Activated naive CD4-positive, alpha-beta T cell treated with anti-CD3 and anti-CD28 coated beads for 36 hours (primary cell): ENCODE measurements at places on chromosomes 13 and 19. TPM values are rescaled to one million over a fixed set of nuclear protein-coding genes. Genes with fewer than 3 reads are reported as not detected.

Gene PPFIA3
- total RNA-seq = 4.9 TPM

Gene SULT2A1
- total RNA-seq = not detected

Gene TCF3
- 84.8 TPM for total RNA-seq

Gene FAM174C
- 65.3 TPM for total RNA-seq

Gene FCER2
- 0.89 TPM for total RNA-seq

Gene ZNF20
- 2.1 TPM for total RNA-seq

Gene CAPN12
- 2.2 TPM for total RNA-seq

Gene DZIP1
- 0.41 TPM for total RNA-seq
